Gastroesophageal sphincter (tissue), 4 donors: ENCODE measurements at places on chromosomes 1 and 21. TPM values are rescaled to one million over a fixed set of nuclear protein-coding genes. Genes with fewer than 3 reads are reported as not detected.

Gene ODF2L
- 9.2 TPM for total RNA-seq

Gene APCS
- total RNA-seq, result not detected

Gene MR1
- total RNA-seq, result 15.3 TPM

Gene CRNN
- 5.8 TPM for total RNA-seq

Gene NUP210L
- total RNA-seq, result not detected

Gene TRIM58
- 9.1 TPM for total RNA-seq

Gene PEAR1
- 7.9 TPM for total RNA-seq

Gene CZIB
- 58.8 TPM for total RNA-seq

Gene TMEM200B
- total RNA-seq, result 39.7 TPM

Gene C1orf94
- not detected for total RNA-seq

Gene PODN
- total RNA-seq, result 170 TPM

Gene SYNJ1
- 10.6 TPM for total RNA-seq

Gene FBLIM1
- 106 TPM for total RNA-seq

Gene VASH2
- total RNA-seq, result 0.67 TPM

Gene TMEM81
- total RNA-seq, result 4.5 TPM

Gene RGS13
- total RNA-seq, result 1.1 TPM

Gene RGS18
- 3.8 TPM for total RNA-seq

Gene AK5
- total RNA-seq, result 1.9 TPM

Gene C8B
- not detected for total RNA-seq

Gene NPR1
- total RNA-seq, result 36.7 TPM

Gene CASQ2
- total RNA-seq, result 147 TPM

Gene LCA5L
- 1.3 TPM for total RNA-seq

Gene FAM167B
- 0.40 TPM for total RNA-seq

Gene PRRX1
- total RNA-seq, result 13.4 TPM

Gene MYCL
- total RNA-seq, result 0.69 TPM

Gene PTGER3
- total RNA-seq, result 18.4 TPM

Gene CD247
- 0.45 TPM for total RNA-seq

Gene AIRE
- not detected for total RNA-seq

Gene RLF
- total RNA-seq, result 28.7 TPM

Gene ABCG1
- total RNA-seq, result 21.8 TPM

Gene HEYL
- total RNA-seq, result 6.3 TPM

Gene FMO2
- 33.9 TPM for total RNA-seq

Gene DCST2
- total RNA-seq, result not detected

Gene S100A12
- 21.1 TPM for total RNA-seq

Gene BEST4
- total RNA-seq, result 0.31 TPM

Gene SPRR1B
- total RNA-seq, result not detected
